ENCODE measurements at places on chromosomes 1 and 21.

DNA sequence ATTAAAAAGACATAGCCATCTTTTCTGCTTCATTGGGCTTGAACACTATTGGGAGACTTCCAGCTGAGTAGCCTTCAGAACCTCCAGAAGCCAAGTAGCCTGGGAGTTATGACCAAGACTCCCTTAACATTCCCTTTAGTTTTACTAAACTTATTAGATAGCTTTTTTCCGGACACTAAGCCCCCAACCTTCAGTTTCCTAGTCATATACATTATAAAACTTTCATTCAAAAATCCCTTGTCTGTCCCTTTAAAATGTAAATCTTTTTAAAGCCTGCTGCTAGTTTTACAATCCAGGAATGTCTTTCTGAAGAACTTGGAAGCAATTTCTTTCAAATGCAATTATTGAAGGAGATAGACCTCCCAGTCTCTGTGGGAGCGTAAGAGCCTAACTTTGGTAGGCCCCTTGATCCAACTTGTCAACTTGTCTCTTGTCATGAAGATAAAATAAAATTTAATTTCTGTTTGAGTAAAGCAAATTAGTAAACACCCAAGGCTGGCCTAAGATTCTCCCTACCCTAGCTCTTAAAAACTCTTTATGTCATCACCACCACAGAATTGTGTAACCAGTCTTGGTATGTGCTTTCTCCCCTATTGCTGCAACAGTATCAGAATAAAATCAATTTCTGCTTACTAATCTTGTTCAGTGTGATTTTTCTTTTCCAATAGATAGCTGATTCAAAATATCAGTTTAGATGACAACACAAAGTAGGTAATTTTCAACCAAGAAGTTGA is 796.2 kb downstream of the PLA2G4A start:
- DNase-seq, result peak; percentile 5

DNA sequence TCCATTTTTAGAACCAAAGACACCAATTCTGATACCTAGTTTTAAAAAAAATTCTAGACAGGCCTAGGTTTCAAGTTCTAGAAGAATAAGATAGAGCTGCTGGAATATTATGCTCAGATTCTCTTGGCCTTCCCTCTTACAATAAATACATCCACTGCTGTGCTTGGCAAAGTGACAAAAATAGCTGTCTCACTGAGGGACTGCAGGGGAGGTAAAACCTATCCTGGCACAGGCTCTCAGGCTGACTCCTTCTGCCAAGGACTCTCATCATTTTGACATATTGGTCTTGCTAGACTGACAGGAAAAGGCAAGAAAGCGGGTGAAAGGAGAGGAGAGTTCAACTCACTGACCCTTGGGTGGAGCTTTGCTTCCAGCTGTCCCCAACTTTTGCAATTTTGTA is 197.0 kb upstream of the LHX8 start:
- no peak for DNase-seq

- DNase-seq, result no peak
Measured at GRCh38 chr21:18840239-18840638, 436.7 kb upstream of the TMPRSS15 start.

DNA sequence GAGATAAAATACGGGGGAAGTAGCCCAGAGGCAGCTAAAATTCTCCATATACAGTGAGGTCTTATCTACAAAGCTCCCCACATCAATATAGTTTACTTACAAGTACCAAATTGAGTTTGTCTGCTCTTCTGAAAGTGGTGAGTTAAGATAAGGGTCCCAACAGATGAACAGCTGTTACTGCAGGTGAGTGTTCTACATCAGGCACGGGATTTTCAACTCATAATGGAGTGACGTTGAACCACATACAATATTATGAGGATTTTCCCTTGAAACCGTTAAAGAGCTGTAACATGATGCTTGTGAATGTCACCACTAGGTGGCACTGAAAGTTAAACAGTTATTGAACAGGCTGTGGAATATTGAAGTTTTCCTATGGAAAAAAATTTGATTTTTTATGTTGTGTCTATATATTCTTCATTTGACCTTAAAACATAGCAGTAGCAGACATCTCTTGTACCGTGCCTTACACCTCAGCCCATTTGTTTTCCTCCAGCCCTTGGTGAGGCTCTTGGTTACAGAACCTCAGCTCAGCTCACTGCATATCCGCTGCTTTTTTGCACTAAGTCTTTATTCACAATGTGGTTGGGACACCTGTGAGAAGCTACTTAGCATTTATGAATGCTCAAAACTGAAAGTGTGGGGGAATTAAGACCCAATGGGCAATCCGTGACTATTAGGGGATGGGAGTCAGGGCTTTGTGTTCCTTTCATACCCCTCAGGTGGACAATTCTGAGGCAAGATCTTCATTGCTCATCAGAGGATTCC is 23.2 kb downstream of the CD1D start:
- peak; percentile 55 for DNase-seq

- DNase-seq, result no peak
Measured at GRCh38 chr1:194830387-194830786, 1644.0 kb upstream of the B3GALT2 start.

- peak; percentile 88 for DNase-seq
Measured at GRCh38 chr1:226034482-226034881, 28.0 kb upstream of the H3-3A start.

DNA sequence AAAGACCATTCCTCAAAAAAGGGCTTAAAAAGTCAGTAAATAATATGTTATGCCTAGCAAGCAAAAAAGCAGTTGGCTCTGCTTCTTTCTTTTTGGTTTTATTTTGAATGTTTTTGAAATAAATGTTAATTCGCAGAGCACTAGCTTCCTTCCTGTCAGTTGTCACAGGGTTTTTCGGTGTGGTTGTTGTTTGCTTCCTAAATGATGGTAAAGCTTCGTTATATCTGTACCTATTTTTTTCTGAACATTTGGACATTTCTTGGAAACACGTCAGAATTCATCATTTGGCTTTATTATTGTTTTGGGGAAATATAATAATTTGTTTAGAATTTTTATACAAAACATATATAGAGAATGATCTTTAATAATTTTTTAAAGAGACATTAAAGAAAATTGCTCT is 351.9 kb upstream of the SGIP1 start:
- DNase-seq, result no peak

DNA sequence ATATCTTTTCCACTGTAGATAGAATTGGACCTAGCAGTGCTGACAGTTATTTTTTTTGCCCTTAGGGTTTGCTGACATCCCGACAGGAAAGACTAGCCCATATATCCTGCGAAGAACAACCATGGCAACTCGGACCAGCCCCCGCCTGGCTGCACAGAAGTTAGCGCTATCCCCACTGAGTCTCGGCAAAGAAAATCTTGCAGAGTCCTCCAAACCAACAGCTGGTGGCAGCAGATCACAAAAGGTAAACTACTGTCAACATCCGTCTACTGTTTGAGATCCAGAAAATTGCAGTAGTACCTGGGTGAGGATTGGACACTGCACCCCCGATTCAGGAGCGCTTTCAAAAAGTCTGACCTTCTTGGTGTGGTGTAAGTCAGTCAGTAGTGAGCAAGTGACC is 55.8 kb downstream of the CENPF start:
- peak; percentile 54 for DNase-seq

DNA sequence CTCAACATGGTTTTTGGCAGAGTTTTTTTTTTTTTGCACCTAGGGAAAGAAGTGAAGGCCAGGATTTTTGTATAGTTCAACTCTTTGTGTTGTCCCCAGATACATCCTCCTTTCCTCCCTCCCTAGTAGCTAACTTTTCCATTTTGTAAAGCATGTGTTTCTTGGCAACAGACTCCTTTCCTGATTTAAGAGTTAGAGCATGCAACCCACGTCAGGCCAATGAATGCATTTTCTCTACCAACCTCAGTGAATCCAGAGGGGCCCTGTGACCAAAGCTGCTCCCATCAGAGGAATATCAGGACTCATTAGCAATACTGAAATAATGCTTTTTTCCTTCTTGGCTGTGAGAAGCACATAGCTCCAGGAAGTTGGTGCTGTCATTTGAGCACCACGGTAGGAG is 287.2 kb downstream of the LMO4 start:
- no peak for DNase-seq

DNA sequence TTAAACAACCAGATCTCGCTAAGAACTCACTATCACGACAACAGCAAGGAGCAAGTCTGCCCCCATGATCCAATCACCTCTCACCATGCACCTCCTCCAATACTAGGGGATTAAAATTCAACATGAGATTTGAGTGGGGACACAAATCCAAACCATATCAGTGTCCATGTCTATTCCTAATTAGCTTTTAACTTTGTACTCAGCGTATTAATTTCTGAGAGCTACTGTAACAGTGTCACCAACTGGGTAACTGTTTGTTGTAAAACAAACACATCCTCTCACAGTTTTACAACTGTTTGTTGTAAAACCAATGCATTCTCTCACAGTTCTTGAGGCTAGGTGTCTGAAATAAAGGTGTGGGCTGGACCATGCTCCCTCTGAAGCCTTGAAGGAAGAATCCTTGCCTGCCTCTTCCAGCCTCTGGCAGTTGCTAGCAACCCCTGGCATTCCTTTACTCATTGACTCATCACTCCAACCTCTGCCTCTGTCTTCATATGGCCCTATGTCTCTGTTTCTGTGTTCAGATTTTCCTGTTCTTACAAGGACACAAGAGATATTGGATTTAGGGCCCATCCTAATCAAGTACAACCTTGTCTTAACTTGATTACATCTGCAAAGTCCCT is 121.2 kb downstream of the LTN1 start:
- peak; percentile 16 for DNase-seq

GRCh38 chr1:197471248-197471985 is 203.4 kb downstream of the CRB1 start:
- DNase-seq, result no peak

- no peak for DNase-seq
Measured at GRCh38 chr1:61463220-61463619, 261.7 kb downstream of the TM2D1 start.

GRCh38 chr1:202172015-202172355 is 11.6 kb upstream of the PTPN7 start:
- no peak for DNase-seq

DNA sequence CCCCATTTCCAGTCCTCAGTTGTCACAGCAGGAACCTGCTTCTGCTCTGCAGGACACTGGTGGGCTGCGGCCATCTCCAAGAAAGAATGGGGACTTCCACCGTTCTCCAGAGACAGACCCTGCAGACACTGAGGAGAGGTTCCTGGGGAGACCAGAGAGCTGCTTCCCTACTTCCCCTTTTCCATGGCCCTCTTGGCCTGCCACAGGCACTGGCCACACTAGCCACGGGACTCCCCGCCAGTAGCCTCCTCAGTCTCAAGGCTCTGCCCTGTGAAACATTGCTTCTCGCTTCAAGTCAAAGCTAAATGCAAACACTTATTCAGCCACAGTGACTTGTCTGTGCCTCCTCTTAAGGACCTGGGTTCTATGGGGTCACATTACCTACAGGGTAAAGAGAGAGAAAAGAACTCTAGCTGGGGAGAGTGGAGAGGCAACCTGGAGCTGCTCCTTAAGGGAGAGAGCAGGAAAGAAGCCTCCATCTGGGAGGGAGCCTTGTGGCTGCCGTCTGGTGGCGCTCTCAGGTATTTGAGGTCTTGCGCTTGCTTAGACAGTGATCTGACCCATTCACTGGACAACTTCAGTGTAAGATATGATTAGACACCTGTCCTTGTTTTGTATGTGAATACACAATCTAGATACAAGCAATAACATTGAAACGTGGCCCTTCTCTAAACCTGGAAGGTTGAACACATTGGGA is 5.4 kb upstream of the SLAMF8 start:
- DNase-seq, result no peak

DNA sequence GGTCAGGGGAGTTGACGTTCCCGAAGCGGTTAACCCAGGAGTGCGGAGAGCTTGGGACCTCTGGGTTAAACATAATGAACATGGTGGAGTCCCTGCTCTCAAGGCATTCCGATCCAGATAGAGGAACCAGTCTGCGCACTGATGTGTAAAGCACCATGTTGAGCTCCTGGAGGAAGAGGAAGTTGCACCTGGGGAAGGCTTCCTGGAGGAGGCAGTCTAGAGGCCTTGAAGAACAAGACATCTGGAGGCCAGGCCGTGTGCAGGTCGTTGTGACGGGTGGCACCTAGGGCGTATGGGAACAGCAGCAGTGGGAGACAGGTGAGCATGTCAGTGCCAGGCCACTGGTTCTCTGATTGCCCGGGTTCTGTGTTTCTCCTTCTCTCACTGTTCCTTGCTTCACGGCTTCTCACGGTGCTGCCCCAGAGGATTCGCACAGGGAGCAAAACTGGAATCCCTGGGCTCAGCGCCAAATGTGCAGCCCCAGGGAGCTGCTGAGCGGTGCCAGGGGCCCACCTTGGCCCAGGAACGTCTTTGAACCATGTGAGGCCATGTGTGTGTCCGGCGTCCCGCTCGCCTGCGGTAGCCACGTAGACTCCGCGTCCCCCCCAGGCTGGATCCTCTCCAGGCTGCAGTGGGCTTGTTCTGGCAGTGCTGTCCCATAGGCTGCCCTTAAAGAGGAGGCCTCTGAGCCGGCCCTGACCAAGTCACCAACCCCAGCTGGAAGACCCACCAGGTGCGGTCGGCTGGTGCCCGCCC is 122.9 kb upstream of the GALNT2 start:
- DNase-seq, result no peak

DNA sequence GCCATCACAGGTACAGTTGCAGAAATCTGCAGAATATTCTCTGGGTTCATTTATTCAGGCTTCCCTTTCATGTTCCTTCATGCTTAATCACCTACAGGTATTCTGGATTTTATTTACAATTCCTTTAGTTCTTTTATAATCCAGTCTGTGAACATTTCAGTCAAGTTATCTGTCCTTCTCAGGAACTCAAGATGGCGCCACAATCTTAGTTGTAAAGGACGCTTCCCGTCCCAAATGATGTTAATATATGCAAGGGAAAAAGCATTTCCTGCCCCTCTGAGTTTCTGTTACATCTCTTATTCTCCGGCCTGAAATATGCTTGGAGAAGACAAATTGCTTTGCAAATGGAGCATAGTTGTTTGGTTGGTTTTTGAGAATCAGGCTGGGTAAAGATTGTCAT is 19.3 kb downstream of the F3 start:
- DNase-seq, result peak; percentile 74

All from fibroblast of skin of right quadriceps (primary cell).